ENCODE measurements at places on chromosomes 7 and 10.

DNA sequence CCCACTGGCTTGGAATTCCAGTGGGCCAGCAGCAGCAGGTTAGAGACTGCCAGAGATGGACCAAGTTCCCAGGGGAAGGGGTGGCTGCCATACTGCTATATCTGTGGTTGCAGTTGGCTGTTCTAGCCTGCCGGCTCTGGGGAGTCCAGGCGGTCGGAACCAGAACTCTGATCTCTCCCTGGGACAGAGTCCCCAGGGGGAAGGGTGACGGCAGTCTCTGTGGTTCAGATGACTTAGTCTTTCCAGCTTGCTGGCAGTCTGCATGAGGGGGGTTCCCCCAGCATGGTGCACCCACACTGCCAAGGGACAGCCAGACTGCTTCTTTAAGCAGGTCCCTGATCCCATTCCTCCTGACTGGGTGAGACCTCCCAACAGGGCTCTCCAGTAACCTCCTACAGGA lies 82.5 kb downstream of the C10orf90 start:
- no peak for DNase-seq

DNA sequence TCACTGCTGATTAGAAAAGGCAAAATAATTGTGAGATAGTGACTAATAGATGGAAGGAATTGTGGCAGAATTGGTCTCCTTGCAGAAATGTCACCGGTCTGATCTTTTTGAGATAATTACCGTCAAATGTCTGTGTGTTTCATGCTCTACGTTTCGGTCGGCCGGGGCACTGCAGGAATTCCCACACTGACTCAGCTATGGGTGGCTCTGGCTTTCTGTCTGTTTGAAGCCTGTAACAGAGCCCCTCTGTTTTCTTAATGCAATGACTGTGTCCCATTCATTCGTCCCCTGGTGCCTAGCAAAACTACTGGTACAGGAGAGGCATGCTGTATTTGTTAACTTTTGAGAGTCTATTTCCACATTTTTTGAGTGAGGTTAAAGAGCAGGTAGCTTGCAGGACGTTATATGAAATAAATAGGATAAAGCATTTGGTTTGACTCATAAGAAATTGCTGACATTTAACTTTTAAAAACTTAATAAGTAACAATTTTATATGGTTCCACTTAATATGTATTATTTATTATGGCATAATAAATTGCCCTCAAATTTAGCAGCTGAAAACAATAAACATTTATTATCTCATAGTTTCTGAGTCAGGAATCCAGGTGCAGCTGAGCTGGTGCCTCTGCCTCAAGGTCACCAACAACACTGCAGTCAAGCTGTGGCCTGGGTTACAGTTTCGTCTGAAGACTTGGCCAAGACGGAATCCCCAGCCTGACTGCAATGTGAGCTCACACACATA lies 53.3 kb upstream of the CTBP2 start:
- no peak for DNase-seq

GRCh38 chr7:5448378-5449037 lies 24.9 kb upstream of the TNRC18 start:
- DNase-seq: no peak

DNA sequence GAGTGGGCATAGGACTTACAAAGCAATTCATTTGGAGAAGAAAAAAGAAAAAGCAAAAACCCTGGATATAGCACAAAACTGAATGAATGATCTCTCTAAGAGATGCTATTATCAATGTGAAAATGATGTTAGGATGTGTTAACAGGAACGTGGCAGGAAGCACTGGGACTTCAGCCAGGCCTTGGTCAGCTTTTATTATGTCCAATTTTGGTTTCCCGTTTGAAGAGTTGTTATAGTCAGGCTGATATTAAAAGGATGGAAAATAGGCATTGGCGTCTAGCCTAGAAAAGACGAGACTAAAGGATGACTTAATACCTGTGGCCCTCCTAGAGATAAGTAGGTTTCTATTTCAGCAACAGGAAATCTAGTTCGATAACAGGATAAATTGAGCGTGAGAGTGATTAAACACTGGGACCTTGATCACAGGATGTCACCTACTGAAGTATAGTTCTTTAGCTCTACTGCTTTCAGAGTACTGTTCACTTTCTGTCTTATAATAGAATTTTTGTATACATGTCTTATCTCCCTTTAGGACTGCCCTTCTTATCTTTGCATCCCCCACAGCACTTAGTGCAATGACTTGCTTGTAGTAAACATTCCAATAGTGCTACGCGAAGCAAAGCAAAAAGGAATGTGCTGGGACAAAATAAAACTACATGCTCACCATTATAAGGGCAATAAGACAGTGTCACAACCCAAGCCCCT lies 99.8 kb upstream of the AGBL3 start:
- DNase-seq: no peak

DNA sequence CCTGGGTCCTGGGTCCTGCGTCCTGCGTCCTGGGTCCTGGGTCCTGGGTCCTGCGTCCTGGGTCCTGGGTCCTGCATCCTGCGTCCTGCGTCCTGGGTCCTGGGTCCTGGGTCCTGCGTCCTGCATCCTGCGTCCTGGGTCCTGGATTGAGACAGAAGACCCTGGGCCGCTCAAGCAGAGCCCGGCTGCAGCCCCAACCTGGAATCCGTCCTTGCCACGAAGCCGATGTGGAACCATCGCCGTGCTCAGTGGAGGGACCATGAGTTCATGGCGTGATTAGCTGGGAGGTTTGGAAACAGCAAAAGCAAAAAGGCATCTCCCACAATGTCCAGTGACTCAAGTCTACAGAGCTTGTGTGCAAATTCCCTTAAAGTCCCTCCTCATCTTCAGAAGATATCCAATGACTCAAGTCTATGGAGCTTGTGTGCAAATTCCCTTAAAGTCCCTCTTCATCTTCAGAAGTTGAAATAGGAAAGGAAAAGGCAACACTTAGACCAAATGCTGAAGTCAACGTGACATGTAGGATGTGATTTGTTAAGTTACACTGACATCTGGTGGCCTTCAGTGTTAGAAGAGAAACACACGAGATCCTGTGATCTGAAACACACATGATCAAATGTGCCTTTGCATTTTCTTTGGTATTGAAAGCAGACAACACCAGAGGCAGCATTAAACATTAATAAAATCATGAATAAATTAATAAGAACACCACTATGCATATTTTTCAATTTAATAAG lies 179.9 kb downstream of the PTPRN2 start:
- peak; percentile 46 for DNase-seq

- no peak for DNase-seq
These were observed 100.0 kb upstream of the AMPH start for GRCh38 chr7:38731215-38731614.

GRCh38 chr7:110454713-110455112 lies 636.2 kb upstream of the LRRN3 start:
- no peak for DNase-seq

DNA sequence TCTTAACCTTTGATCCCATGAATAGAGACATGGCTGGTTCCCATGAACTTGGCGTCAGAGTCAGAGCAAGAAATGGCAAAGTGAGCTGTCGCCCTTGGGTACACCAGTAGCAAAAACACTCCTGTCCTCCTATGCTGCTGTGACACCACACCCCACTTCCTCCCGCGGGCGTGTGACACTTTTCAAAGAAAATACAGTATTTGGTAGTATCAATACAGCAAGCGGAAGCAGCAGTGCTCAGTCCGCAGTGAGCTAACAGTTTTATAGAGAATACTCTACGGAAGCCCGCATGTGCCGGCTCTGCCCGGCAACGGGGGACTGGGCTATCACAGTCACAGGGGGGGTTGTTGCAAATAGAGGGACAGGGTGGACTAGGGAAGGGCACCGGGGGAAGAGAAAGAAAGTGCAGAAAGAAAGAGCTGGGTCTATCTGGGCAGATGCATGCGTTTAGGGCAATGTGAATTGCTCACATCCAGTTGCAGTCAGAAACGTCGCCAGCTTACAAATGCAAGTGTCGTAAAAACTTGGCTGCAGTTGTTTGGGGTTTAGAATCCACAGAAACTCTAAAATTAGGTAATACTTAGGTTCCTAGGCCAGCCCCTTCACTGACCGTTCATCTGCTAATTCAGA lies 49.8 kb downstream of the PRKCQ start:
- no peak for DNase-seq

DNA sequence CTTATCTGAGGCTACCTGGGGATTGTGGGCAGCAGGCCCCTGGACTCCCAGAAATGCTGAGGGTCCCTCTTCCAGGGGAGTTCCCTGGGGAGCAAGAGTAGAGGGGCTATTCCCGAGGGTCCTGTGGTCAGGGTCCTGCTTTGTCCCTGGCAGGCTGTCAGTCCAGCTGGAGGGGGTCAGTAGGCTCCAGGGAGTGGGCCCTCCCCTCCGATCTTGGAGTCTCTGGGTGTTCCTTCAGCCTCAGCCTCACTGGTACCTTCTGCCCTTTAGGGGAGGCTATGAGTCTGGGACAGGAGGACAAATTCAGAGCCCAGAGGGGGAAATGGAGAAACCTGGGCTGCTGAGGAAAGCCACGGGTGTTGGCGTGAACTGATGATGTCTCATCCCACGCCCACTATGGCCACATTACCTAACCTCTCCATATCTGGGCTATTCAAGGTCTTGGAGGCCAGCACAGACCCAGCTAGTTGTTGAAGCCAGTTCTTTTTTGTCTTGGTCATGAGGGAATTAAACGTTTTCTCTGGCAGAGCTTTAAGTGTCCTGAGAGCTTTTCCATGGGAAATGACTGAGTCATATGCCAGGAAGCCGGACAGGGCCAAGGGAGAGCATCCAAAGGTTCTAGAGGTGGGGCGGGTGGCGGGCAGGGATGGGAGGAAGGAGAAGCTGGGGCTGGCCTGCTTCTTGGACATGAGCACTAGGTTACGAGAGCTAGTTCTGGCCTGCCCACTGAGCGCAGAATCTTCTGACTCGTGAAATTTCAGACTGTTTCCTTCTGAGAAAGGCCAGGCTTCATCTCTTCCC lies 6.2 kb downstream of the CALHM2 start:
- no peak for DNase-seq

DNA sequence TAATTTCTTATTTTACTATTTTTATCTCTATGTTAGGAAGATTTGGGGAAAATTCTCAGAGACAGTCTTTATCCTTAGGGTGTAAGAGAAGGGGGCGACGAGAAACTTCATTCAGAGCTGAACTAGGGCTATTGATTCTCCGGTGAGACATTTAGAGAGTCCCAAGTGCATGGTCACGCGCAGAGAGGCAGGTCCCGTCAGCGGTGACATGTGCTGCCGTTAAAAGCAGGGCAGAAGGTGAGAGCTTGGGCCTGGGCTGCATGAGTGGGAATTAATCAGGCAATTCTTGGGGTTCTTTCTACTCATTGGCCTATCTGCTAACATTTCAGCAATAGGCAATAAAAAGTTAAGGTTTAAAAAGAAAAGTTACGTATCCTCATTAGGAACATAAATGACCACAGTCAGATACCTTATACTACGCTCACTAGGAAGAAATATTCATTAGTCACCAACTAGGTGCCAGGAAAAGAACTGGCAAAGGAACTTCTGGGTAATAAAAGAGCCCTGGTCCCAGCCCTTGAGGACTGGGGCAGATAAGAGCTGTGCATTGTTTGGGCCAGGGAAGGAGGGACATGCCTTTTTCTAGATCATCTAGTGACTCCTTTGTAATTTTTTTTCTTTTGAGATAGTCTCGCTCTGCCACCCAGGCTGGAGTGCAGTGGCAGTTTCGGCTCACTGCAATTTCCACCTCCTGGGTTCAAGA lies 21.2 kb downstream of the PRKCQ start:
- no peak for DNase-seq

DNA sequence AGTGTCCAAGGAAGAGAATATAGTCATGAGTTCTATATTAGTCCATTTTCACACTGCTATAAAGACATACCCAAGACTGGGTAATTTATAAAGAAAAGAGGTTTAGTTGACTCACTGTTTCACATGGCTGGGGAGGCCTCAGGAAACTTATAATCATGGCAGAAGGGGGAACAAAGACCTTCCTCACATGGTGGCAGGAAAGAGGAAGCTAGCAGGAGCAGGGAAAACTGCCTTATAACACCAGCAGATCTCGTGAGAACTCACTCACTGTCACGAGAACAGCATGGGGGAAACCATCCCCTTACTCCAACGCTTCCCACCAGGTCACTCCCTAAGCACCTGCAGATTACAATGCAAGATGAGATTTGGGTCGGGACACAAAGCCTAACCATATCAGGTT lies 139.0 kb upstream of the ZNF438 start:
- DNase-seq: no peak

DNA sequence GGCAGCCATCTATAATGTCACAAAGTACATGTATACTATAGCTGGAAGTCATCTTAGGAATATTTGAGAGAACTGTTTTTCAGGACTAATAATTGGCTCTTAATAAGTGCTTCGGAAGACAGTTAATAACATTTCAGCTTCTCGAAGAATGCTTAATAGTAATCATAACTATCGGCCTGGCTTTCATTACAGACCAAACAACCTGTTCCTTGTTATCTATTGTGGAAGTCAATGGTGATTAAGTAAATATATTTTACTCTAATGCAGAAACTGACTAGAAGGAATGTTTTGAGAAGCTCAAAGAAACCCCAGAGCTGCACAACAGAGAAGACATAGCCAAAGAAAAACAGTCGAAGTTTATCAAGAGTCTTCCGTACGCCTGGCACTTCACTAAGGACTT lies 106.8 kb upstream of the FAM133B start:
- DNase-seq: no peak

- peak; percentile 15 for DNase-seq
These were observed 108.6 kb downstream of the SEMA3A start for GRCh38 chr7:84085998-84086397.

- DNase-seq: no peak
These were observed 59.7 kb upstream of the HABP2 start for GRCh38 chr10:113493195-113493594.

DNA sequence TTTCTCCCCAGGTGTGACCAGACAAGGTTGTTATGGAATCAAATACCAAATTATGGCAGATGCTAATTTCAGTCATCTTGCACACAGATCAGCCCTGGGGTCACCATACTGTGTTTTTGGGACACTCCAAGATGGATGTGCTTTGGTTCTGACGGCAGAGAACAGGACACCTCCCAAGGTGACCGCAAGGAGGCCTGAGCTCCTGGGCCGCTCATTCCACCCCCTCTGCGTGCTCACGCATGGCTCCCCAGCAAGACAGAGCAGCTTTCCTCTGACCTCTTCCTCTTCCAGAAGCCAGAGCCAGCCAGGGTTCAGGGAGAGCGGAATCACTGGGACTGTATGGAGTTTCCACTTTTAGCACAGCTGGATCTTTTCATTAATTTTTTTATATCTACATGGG lies 402.8 kb downstream of the DNAJB6 start:
- no peak for DNase-seq

GRCh38 chr10:81031774-81032173 lies 494.1 kb downstream of the SH2D4B start:
- DNase-seq: no peak
